ENCODE measurements at places on chromosomes 5 and 9. TPM values are rescaled to one million over a fixed set of nuclear protein-coding genes. Genes with fewer than 3 reads are reported as not detected.
A peak's percentile ranks its signal among the peaks of the same experiment; 100 is the strongest.

The TEK gene
- 33.0 TPM for polyA plus RNA-seq

- no peak for DNase-seq
These were observed 4.7 kb upstream of the GLRX start for GRCh38 chr5:95826949-95827891.

GRCh38 chr5:158126442-158127405 is 267.8 kb upstream of the CLINT1 start:
- DNase-seq, result no peak

DNA sequence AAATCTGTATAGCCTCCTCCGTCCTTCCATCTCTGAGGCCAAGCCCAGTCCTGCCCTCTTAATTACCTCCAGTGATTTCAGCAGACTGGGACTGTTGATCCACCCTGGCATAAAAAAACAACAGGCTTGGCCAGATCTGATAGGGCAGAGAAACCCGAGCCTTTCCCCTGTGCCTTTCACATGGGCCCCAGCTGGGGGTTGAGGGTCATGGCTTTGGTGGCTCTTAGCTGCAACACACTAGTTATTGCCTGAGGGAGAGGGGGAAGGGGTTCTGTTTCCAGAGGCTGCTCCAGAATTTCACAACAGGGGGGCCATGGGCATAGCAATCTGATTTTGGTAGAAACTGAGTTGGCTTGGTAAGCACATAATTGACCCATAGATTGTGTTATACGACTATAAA is 21.2 kb upstream of the PANK3 start:
- DNase-seq, result peak; percentile 7

DNA sequence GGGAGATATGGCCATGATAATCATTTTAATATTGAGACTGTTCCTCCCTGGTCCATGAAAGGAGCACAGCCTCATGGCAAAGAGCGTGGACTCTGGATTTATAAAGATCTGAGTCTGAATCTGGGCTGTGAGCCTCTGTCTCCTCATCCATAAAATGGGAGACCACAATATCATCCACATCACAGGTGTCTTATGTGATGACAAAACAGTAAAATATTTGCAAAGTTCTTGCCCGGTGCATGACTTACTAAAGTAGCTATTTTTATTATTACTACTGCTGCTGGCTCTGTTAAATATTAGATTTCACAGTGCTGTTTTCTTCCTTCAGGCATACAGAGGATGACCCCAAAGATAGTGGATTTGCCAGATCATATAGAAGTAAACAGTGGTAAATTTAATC is 74.1 kb downstream of the TEK start:
- DNase-seq, result no peak

The CRHBP gene
- 0.81 TPM for polyA plus RNA-seq

DNA sequence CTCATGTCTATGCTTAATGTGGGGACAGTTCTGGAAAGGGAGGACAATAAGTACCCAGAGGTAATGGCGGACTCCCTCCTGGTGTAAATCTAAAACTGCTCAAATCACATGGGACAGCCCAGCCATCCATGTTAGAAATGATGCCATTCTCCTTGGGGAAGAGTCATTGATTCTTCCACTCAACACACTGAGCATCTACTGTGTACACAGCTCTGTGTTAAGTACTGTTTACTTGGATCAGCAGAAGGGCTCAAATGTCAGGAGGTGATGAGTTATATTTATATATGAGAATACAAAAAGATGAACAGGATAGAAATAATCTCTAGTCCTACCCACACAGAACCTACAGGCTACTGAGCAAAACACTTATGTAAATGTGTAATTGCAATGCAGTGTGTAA is 31.8 kb upstream of the NANS start:
- no peak for DNase-seq

DNA sequence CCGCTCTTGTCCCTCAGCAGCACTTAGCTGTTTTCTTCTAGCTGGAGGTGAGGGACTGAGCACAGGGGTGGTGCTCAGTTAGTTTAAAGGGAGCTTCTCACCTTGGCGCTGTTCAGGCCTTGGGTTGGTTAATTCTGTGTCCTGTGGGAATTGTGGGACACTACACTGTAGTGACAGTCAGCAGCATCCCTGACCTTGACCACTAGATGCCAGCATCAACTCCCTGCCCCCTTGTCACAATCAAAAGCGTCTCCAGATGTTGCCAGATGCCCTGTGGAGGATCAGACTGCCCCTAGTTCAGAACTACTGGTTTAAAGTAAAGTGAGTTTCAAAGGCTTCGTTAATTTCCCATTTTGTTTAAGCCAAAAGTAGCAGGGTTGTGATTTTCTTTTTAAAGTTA is 65.5 kb upstream of the DMRT3 start:
- DNase-seq, result no peak

The PLPPR1 gene
- polyA plus RNA-seq, result 21.6 TPM

The EDIL3 gene
- polyA plus RNA-seq, result 24.6 TPM

GRCh38 chr5:53476531-53477480 is 3.6 kb upstream of the FST start:
- DNase-seq, result no peak

The LEAP2 gene
- 3.2 TPM for polyA plus RNA-seq

The CCDC127 gene
- 12.3 TPM for polyA plus RNA-seq

DNA sequence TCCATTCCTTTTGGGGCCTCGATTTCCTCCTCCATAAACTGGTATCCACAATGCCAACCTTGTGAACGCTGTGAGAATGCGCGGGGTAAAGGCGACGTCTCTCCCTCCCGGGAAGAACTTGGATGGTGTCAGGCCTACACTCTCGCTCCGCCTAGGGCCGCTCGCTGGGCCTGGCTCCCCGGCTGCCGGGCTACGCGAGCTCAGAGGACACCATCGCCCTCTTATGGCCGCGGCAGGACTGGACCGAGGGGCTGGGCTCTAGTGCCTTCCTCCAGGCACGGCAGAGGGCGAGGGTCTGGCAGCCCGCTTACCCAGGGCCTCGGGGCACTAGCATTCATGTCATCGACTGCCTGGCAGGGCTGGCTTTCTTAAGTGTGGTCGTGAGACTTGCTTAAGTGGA is 1.3 kb upstream of the EXOSC2 start:
- no peak for DNase-seq

- DNase-seq, result no peak
These were observed 68.0 kb upstream of the CTSL start for GRCh38 chr9:87657893-87658292.

DNA sequence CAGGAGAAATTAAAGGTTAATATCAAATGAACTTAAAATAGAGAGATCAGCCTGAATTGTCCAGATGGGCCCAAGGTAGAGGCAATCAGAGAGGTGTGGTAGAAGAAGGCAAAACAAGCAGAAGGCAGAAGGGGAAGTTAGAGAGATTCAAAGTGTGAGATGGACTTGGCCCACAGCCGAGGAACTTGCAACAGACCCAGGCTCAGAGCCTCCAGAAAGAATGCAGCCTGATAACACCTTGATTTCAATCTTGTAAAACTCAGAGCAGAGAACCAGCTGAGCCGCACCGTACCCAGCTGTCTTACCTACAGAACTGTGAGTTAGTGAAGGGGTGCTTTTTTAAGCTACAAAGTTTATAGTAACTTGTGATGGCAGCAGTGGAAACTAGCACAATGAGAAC is 190.9 kb downstream of the RFK start:
- no peak for DNase-seq

The MEIKIN gene
- not detected for polyA plus RNA-seq

DNA sequence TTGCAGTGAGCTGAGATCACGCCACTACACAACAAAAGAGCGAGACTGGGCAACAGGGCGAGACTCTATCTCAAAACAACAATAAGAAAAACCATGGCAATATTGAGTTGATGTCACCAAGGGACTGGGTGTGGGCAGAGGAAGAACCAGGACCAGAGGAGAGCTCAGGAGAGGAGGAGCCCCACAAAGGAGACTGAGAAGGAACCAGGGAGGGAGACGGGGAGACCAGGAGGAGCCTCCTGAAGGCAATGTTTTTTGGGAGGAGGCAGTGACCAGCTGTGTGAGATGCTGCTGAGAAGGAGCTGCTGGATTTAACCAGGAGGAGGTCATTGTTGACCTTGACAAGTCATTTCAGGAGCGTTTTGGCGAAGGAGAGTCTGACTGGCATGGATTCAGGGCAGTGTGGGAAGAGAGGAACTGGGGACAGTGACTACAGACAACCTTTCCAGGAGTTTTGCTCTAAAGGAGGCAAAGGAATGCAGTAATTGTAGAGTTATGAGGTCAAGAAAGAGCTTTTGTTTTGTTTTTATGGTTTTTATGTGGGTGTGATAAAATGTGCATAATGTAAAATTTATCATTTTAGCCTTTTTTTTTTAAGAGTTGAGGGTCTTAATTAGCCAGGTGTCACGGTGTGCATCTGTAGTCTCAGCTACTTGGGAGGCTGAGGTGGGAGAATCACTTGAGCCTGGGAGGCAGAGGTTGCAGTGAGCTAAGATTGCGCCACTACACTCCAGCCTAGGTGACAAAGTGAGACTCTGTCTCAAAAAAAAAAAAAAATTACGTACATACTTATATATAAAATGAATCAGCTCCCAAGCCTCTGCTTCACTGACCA is 17.9 kb downstream of the TRUB2 start:
- no peak for DNase-seq

DNA sequence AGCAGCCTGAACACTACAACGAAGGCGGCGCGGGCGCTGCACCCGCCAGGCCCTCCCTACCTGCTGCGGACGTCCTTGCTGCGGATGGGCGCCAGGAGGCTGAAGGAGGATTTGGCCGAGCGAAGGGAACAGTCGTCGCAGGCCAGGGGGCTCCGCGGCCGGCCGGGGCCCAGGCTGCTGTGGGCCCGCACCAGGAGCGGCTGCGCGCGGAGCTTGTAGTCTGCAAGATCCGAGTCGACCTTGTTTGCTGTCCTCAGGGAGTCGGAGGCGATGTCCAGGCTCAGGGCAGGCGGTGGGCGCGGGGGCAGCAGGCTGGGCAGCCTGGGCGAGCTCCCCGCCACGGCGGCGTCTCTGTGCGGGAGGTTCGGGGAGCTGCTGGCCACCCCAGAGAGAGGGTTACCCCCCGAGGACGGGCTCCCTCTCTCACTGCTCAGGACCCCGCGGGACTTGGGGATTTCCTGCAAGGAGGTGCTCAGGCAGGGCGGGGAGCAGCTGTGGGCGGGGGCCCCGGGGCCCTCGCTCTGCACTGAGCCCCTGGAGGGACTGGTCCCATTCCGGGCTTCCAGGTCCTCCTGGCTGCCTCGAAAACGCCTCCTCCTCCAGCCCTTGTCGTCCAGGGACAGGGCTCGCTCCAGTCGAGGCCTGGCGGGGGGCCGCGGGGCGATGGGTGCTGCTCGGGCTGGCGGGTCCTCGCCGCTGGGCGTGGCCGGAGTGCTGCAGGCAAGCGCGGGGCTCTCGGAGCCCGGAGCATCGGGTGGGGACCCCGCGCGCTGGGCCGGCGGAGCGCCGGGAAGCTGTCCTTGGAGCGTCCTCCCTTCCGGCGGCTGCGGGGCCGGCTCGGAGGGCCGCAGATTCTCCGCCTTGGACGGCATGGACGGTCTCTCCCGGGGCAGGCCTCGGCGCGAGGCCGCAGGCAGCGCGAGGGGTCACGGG is 831 bp downstream of the INPP5E start:
- DNase-seq, result peak; percentile 11

The CMYA5 gene
- 10.7 TPM for polyA plus RNA-seq

The DNAJC18 gene
- 30.9 TPM for polyA plus RNA-seq

- DNase-seq, result no peak
These were observed 15.4 kb downstream of the SEMA6A start for GRCh38 chr5:116559239-116559638.
